ENCODE measurements at places on chromosomes 7 and 10. TPM values are rescaled to one million over a fixed set of nuclear protein-coding genes. Genes with fewer than 3 reads are reported as not detected.

- peak; percentile 93 for DNase-seq
- H3K4me1 ChIP-seq = peaks cover 17% of the 10 kb centered on the region
- no peak overlapping the region for H3K4me3 ChIP-seq
- H3K36me3 ChIP-seq = no peaks in the 10 kb centered on the region
Measured at GRCh38 chr10:95374597-95375209, 83.9 kb upstream of the PDLIM1 start.

DNA sequence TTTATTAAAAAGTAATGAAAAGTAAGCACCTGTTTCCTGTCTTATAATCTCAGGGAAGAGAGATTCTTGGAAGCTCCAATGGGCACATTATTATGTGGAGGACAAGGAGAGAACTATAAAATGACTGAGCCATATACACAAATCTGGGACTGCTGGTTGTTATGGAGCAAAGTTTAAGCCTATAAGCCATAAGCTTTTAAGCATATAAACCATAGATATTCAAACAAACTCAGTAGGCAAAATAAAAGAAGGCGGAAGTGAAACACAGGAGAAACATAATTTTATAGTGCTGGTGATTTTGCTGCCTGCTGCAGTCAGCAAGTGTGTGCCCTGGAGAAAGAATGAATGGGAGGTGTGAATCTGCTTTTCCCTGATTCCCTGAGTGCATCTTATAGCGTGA, 274.4 kb downstream of the KIF20B start:
- H3K4me3 ChIP-seq = no peak overlapping the region
- no peaks in the 10 kb centered on the region for H3K4me1 ChIP-seq
- no peak overlapping the region for H3K27ac ChIP-seq
- no peaks in the 10 kb centered on the region for H3K36me3 ChIP-seq

- H3K27ac ChIP-seq = no peak overlapping the region
- H3K4me1 ChIP-seq = peaks cover 48% of the 10 kb centered on the region
- DNase-seq = no peak
- H3K4me3 ChIP-seq = no peak overlapping the region
- no peaks in the 10 kb centered on the region for H3K36me3 ChIP-seq
Measured at GRCh38 chr7:155451840-155452239, 6.1 kb upstream of the EN2 start.

- no peaks in the 10 kb centered on the region for H3K36me3 ChIP-seq
- H3K27ac ChIP-seq = no peak overlapping the region
- DNase-seq = no peak
- H3K4me1 ChIP-seq = no peaks in the 10 kb centered on the region
Measured at GRCh38 chr7:125391921-125392320, 462.3 kb upstream of the POT1 start.

DNA sequence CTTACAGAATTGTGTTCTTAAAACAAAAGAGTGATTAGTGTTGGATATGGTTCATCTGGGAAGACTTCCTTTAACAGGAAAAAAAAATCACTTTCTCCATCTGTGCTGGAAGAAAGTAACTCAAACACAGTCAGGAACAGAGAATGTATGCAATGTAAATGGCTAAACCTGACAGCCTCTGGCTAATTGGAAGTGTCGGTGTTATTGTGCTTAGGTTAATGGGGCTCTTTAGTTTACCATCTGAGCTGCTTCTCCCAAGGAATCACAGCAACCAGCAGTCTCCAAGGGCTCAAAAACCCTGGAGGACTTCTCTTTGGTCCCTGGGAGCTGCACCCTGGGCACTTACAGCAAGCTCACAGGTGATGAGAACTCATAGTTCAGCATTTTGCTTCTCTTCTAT, 724.5 kb downstream of the LRMDA start:
- H3K27ac ChIP-seq = no peak overlapping the region
- H3K4me3 ChIP-seq = no peak overlapping the region
- H3K27me3 ChIP-seq = no peaks in the 10 kb centered on the region
- H3K36me3 ChIP-seq = no peaks in the 10 kb centered on the region

- no peaks in the 10 kb centered on the region for H3K4me1 ChIP-seq
- no peak overlapping the region for H3K4me3 ChIP-seq
- H3K27me3 ChIP-seq = no peaks in the 10 kb centered on the region
Measured at GRCh38 chr10:104208730-104209129, 23.4 kb downstream of the CFAP43 start.

GRCh38 chr7:133807624-133808492, 319.3 kb upstream of the LRGUK start:
- H3K27ac ChIP-seq = no peak overlapping the region
- no peaks in the 10 kb centered on the region for H3K4me1 ChIP-seq
- no peak overlapping the region for H3K4me3 ChIP-seq
- DNase-seq = no peak
- H3K36me3 ChIP-seq = no peaks in the 10 kb centered on the region
- no peaks in the 10 kb centered on the region for H3K27me3 ChIP-seq

DNA sequence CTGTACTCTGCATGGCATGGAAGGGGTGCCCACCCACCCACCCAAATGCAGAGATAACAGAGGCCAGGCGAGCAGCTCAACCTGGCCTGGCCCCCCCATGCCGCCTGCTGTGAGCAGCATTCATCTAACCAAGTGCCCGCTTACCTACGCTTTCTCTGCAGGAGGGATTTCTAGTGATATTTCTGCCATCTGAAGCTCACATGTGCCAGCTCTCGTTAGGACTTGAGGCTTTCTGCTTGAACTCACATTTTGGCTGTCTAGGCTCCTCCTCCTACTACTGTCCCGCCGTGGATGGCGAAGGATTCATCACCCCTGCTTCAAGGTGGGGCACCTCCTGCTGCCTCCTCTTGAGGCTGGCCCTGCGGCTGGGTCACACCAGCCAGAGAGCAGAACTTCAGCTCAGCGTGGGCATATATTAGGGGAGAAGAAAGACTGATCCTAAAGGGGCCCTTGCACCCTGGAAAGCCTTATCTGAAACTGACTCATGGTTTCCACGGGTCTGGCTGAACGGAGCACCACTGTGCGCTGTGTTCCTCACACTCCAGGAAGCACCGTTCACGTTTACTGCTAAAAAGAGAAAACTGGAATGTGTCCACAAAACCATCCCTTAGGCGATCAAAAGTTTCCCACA, 45.5 kb downstream of the CTBP2 start:
- H3K4me3 ChIP-seq = no peak overlapping the region
- peaks cover 21% of the 10 kb centered on the region for H3K36me3 ChIP-seq
- no peak for DNase-seq
- H3K27ac ChIP-seq = peak overlapping the region; percentile 72
- no peaks in the 10 kb centered on the region for H3K27me3 ChIP-seq
- H3K4me1 ChIP-seq = peaks cover 46% of the 10 kb centered on the region

DNA sequence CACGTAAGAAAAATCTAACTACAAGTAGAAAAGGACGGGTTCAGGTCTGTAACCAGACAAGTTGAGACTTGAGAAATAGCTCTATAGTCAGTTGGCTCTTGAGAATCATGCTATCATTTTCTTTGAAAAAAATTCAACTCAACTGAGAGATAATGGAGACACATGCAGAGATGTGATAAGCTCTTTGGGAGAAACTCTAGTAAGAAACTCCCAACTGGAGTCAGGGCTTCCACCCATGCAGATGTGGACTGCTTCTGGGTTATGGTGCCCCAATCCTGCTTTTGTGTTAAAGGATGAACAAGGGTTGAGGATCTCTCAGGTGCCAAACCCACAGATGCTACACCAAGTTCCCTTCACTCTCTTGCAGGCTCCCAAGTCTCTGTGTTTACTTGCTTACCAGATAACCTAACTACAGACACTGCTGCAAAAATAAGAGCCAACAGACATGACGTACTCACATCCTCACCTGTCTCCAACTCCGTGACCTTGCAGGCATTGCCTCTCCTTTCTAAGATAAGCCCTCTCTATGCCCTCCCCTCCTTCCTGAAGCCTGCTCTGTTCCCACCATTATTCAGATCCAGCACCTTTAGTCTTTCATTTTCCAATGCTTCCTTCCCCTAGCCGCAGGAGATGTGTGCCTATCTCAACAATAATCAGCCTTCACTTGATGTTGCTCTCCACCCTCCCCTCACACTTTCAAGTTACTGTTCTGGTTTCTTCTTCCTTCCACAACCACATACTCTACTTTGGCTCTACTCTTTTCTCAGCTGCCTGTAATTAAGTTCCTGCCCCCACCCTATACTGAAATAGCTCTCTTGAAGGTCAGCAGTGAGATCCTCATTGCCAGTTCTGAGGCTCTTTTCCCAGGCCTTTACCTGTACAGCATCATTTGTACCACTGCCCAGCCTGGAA, 130.0 kb downstream of the ICA1 start:
- no peaks in the 10 kb centered on the region for H3K36me3 ChIP-seq
- no peaks in the 10 kb centered on the region for H3K4me1 ChIP-seq
- DNase-seq = no peak
- no peak overlapping the region for H3K4me3 ChIP-seq
- no peaks in the 10 kb centered on the region for H3K27me3 ChIP-seq
- H3K27ac ChIP-seq = no peak overlapping the region

GRCh38 chr10:101172741-101173140, 41.6 kb downstream of the TLX1 start:
- DNase-seq = no peak
- H3K27me3 ChIP-seq = no peaks in the 10 kb centered on the region
- no peak overlapping the region for H3K4me3 ChIP-seq

GRCh38 chr10:49139846-49140195, 6.0 kb upstream of the FAM170B start:
- H3K27ac ChIP-seq = no peak overlapping the region
- DNase-seq = no peak
- H3K4me3 ChIP-seq = no peak overlapping the region

GRCh38 chr10:75427951-75428350, 3.5 kb upstream of the LRMDA start:
- no peak overlapping the region for H3K4me3 ChIP-seq
- H3K4me1 ChIP-seq = peaks cover 35% of the 10 kb centered on the region
- DNase-seq = no peak

- H3K4me1 ChIP-seq = no peaks in the 10 kb centered on the region
- H3K4me3 ChIP-seq = no peak overlapping the region
- H3K36me3 ChIP-seq = no peaks in the 10 kb centered on the region
- no peaks in the 10 kb centered on the region for H3K27me3 ChIP-seq
Measured at GRCh38 chr7:124152859-124153692, 120.2 kb upstream of the TMEM229A start.

DNA sequence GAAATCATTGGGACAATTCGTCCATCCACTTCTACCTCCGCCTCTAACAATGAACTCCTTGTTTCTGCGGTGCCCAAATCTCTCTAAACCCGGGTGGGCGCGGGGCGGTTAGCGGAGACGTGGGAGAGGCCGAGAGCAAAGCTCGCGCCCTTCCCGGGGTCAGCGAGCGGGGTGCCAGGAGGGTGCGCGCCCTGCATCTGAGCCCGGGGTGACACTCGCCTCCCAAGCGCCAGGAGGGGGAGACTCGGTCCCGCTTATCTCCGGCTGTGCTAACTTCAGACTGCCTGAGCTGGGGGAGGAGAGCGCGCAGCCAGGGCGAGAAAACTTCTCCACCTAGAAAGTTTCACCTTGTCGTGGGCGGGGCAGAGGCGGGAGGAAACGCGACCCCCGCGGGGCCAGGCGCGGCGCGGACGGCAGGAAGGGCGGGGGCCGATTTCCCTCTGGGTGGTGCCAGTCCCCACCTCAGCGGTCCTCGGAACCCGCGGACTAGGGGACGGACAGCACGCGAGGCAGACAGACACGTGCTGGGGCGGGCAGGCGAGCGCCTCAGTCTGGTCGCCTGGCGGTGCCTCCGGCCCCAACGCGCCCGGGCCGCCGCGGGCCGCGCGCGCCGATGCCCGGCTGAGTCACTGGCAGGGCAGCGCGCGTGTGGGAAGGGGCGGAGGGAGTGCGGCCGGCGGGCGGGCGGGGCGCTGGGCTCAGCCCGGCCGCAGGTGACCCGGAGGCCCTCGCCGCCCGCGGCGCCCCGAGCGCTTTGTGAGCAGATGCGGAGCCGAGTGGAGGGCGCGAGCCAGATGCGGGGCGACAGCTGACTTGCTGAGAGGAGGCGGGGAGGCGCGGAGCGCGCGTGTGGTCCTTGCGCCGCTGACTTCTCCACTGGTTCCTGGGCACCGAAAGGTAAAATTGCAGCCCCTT, at the start of gene MET:
MET (plus strand) TSS at position 516 of the 915 bp plus-strand sequence. CDS start 26,889 bp downstream, outside the sequence.
- peaks cover 28% of the 10 kb centered on the region for H3K4me1 ChIP-seq
- peak within 1 kb of the TSS; percentile 78 for H3K4me3 ChIP-seq
- DNase-seq = peak; percentile 82
- H3K27ac ChIP-seq = no peak within 1 kb of the TSS
- no peaks in the 10 kb centered on the region for H3K36me3 ChIP-seq
- H3K27me3 ChIP-seq = peaks cover 30% of the 10 kb centered on the region

GRCh38 chr7:115087437-115087836, 165.5 kb downstream of the MDFIC start:
- no peaks in the 10 kb centered on the region for H3K36me3 ChIP-seq
- DNase-seq = peak; percentile 32
- H3K4me3 ChIP-seq = no peak overlapping the region
- H3K4me1 ChIP-seq = peaks cover 9% of the 10 kb centered on the region
- no peaks in the 10 kb centered on the region for H3K27me3 ChIP-seq

DNA sequence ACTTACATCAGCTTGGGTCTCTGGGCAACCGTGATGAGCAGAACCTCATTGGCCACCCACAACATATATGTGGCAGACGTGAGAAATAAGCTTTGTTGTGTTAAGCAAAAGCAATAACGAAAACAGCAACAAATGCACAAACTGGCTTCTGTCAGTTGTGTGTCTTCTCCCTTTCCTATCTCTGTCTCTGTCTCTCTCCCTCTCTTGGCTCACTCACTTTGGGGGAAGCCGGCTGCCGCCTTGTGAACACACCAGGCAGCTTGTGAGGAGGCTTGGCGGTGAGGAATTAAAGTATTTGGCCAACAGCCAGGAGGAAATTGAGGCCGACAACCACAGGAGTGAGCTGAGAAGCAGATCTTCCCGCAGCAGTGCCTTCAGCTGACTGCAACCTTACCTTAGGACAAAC, 21.9 kb upstream of the CDCA7L start:
- no peaks in the 10 kb centered on the region for H3K4me1 ChIP-seq
- H3K4me3 ChIP-seq = no peak overlapping the region
- H3K27me3 ChIP-seq = no peaks in the 10 kb centered on the region

DNA sequence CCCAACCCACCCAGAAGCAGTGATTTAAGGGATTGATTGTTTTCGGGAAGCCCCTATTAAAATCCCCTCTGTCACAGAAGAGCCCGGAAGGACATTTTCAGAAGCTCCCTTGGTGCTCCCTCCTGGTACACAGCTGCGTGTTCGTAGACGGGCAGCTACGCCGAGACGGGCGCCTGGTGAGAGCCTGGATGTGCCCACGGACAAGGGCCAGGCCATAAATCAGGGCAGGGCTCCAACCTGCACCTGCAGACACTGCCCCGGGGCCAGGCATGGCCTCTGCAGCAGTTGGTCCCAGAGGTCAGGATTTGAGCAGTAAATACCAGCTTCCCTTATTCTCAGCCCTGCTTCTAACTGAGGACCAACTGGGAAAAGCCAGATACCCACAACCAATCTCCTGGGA, 106.8 kb downstream of the PAXIP1 start:
- H3K36me3 ChIP-seq = no peaks in the 10 kb centered on the region
- H3K27me3 ChIP-seq = no peaks in the 10 kb centered on the region
- no peak overlapping the region for H3K27ac ChIP-seq

DNA sequence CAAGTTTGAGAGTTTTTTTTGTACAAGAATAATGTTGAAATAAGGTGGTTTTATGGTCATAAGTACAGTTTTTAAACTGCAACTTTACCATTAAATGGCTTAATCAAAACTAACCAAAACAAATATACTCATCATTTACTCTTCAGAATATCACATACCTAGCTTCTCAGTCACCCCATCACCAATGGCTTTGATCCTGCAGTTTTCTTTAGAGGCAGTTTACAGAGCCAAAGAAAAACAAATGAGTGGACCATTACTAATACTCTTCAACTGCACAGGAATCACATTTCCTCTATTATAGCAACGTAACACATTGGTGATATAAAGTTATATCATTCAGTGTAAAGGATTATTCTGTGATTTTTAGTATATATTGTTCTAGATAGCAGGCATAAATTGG, 576.1 kb upstream of the LRRTM3 start:
- no peak overlapping the region for H3K27ac ChIP-seq
- no peaks in the 10 kb centered on the region for H3K4me1 ChIP-seq
- no peak for DNase-seq
- no peaks in the 10 kb centered on the region for H3K36me3 ChIP-seq
- no peak overlapping the region for H3K4me3 ChIP-seq

The ZNHIT1 gene
- 61.9 TPM for total RNA-seq

The AKR1C8 gene
- total RNA-seq = not detected

The SCRN1 gene
- total RNA-seq = 60.5 TPM

All from GM23338 (cell line).